ENCODE measurements at places on chromosomes 11 and 22.

GRCh38 chr11:112656772-112657428, 304.3 kb upstream of the NCAM1 start:
- no peaks in the 10 kb centered on the region for H3K4me1 ChIP-seq
- no peak overlapping the region for H3K4me3 ChIP-seq
- peaks cover 2% of the 10 kb centered on the region for H3K27me3 ChIP-seq
- no peaks in the 10 kb centered on the region for H3K36me3 ChIP-seq

- H3K36me3 ChIP-seq, result no peaks in the 10 kb centered on the region
- H3K4me3 ChIP-seq, result no peak overlapping the region
- no peak overlapping the region for H3K27ac ChIP-seq
- no peaks in the 10 kb centered on the region for H3K27me3 ChIP-seq
- DNase-seq, result no peak
Measured at GRCh38 chr11:70482529-70482917, 84.2 kb downstream of the CTTN start.

DNA sequence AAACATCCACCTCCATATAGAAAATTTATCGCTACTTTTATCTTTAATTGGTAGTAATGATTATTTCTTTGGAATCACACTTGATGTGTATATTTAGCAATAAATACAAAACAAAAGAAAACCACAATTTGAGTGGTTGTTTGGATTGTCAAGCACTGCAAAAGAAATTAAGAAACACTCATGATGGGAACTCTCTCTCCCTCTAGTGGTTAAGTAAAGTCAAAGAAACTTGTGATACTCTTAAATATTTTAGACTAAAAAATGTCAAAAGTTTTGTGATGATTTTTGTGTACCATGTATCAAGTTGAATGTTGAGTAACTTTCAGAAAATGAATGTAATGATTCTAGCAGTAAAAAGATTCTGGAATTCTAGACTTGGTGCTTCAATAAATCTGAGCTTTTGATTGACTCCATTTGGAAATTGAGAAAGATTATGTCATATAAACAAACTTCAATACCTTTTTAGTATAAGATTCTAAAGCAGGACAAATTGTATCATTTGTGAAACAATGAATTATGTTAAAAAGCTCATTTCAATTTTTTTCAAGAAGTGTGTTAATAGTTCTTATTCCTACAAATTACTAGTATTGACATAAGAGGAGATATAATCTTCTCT, 20.8 kb downstream of the MUC15 start:
- no peaks in the 10 kb centered on the region for H3K4me1 ChIP-seq
- no peaks in the 10 kb centered on the region for H3K36me3 ChIP-seq
- H3K27me3 ChIP-seq, result no peaks in the 10 kb centered on the region
- no peak overlapping the region for H3K27ac ChIP-seq
- H3K4me3 ChIP-seq, result no peak overlapping the region

GRCh38 chr11:134818516-134818915, 406.5 kb upstream of the B3GAT1 start:
- peaks cover 2% of the 10 kb centered on the region for H3K27me3 ChIP-seq
- H3K36me3 ChIP-seq, result no peaks in the 10 kb centered on the region
- no peak for DNase-seq
- H3K27ac ChIP-seq, result no peak overlapping the region

DNA sequence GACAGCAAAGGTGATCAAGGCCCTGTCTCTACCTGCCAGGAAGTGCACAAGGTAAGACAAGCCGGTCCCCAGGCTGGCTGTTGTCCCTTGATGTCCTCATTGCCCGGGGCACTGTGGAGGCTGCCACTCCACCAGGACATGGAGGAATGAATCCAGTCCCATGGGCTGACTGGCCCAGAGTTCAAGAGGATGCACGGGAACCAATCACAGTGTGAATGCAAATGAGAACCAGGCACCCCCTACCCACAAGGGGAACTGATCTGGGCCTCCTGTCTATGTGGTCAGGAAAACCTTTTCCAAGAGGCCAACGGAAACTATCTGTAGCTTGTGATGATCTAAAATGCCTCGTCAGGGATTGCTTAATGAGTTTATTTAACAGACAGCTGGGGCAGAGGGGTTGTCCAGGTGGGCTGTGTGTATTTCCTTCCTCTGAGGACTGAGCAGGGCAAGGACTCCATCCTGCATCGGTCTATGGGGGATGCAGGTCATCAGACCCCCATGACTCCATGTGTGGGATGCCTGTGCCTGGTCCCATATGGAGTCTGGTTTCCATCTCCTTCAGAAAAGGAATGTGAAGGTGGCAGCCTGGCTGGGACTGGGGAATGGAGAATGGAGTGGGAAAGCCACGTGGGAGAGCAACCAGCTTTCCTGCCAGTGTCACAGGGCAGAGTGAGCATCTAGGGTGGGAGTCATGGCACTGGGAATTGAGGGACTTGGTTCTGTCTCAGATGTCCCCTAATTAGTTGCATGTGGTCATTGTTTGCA, 60.5 kb downstream of the CD82 start:
- peaks cover 12% of the 10 kb centered on the region for H3K36me3 ChIP-seq
- peak; percentile 3 for DNase-seq
- peaks cover 10% of the 10 kb centered on the region for H3K4me1 ChIP-seq

GRCh38 chr11:9754010-9754471, 90.2 kb downstream of the SWAP70 start:
- H3K27me3 ChIP-seq, result no peaks in the 10 kb centered on the region
- DNase-seq, result no peak
- H3K4me3 ChIP-seq, result no peak overlapping the region
- H3K27ac ChIP-seq, result no peak overlapping the region
- H3K36me3 ChIP-seq, result no peaks in the 10 kb centered on the region

- DNase-seq, result no peak
- no peak overlapping the region for H3K4me3 ChIP-seq
- H3K4me1 ChIP-seq, result no peaks in the 10 kb centered on the region
- no peaks in the 10 kb centered on the region for H3K36me3 ChIP-seq
Measured at GRCh38 chr11:120467627-120468026, 43.9 kb upstream of the GRIK4 start.

GRCh38 chr11:19276859-19277808, 36.4 kb upstream of the E2F8 start:
- H3K27ac ChIP-seq, result no peak overlapping the region
- H3K4me3 ChIP-seq, result no peak overlapping the region
- H3K27me3 ChIP-seq, result peaks cover 3% of the 10 kb centered on the region
- H3K36me3 ChIP-seq, result no peaks in the 10 kb centered on the region

DNA sequence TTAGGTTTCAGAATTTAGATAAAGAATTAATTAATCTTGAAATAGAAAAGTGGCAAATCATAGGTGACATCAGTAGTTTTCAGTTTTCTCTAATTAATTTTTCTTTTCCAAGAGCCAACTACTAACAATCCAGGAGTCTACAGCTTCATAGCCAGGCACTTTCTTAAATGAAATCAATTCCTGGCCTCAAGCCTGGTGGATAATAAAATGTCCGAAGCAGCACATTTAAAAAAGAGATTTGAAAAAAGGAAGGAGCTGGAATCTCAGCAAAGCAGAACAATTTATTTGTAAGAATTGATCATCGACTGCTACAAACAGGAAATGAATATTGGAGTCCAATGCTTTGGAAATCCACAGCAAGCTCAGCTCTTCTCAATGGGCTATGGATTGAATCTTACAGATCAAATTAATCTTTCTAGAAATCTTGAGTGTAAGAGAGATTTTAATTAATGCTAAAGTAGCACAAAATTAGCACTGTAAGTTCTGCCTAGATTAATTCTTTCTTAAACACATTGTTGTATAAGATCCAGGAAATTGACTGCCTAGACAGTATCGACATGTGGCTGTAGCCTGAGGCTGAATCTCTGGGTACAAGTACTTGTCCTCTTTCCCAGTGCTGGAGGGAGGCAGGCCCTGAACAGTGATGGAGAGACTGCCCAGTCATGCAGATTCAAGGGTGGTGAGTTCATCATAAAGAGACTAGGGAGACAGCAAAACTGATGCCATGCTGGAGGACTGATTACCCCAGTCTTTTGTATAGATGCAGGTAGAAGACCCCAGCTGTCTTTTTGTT, 167.8 kb upstream of the POU2AF2 start:
- no peak overlapping the region for H3K4me3 ChIP-seq
- peaks cover 2% of the 10 kb centered on the region for H3K27me3 ChIP-seq
- DNase-seq, result no peak
- H3K4me1 ChIP-seq, result no peaks in the 10 kb centered on the region

- H3K4me3 ChIP-seq, result peak overlapping the region; percentile 87
- H3K36me3 ChIP-seq, result no peaks in the 10 kb centered on the region
- DNase-seq, result no peak
- peaks cover 19% of the 10 kb centered on the region for H3K4me1 ChIP-seq
- no peak overlapping the region for H3K27ac ChIP-seq
- peaks cover 19% of the 10 kb centered on the region for H3K27me3 ChIP-seq
Measured at GRCh38 chr22:28443526-28443876, 236.1 kb downstream of the TTC28 start.

DNA sequence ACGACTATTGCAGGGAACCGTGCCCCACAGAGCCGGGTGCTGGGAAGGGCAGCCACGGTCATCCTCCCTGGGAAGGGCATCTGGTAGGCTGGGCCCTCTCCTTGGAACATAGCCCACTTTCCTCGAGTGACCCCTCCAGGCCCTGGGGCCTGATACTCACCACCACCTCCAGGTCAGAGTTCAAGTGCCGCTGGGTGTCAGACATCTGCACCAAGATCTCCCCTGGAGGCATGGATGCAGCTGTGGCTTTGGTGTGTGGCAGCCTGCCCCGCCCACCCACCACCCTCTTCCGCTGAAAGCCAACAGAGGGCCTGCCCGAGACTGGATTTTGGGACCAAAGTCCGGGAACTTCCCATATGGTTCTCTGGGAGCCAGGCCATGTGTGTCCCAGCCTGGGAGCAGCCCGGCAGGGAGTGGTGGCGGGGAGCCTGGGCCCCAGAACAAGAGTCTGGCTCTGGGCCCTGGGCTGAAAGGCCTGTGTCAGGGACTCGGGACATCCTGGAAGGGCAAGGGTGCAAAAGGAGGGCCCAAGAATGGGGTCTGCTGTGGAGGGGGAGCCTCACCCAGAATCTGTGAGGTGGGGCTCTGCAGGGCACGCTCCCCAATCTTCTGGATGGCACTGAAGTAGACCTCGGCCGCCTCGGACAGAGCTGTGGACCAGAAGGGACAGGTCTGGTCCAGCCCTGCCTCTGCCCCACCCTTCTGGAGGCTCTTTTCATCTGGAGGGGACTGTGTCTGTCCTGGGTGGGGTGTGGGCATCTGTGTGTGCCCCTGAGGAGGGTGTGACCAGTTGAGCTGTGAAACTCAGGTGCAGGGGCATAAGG, 2.6 kb downstream of the BAIAP2L2 start:
- no peaks in the 10 kb centered on the region for H3K27me3 ChIP-seq
- H3K4me1 ChIP-seq, result peaks cover 7% of the 10 kb centered on the region
- no peak for DNase-seq
- H3K36me3 ChIP-seq, result peaks cover 2% of the 10 kb centered on the region
- no peak overlapping the region for H3K27ac ChIP-seq

- peaks cover 12% of the 10 kb centered on the region for H3K4me1 ChIP-seq
- peaks cover 13% of the 10 kb centered on the region for H3K27me3 ChIP-seq
- peaks cover 16% of the 10 kb centered on the region for H3K36me3 ChIP-seq
- DNase-seq, result peak; percentile 63
- H3K27ac ChIP-seq, result peak overlapping the region; percentile 90
Measured at GRCh38 chr22:30435674-30436126, 10.1 kb downstream of the MTFP1 start.

GRCh38 chr11:8102296-8102915, 21.4 kb downstream of the TUB start:
- no peak overlapping the region for H3K27ac ChIP-seq
- DNase-seq, result no peak
- H3K4me1 ChIP-seq, result no peaks in the 10 kb centered on the region

- no peaks in the 10 kb centered on the region for H3K36me3 ChIP-seq
- no peaks in the 10 kb centered on the region for H3K27me3 ChIP-seq
- no peak overlapping the region for H3K27ac ChIP-seq
Measured at GRCh38 chr22:24965822-24966626, 13.5 kb downstream of the KIAA1671 start.

DNA sequence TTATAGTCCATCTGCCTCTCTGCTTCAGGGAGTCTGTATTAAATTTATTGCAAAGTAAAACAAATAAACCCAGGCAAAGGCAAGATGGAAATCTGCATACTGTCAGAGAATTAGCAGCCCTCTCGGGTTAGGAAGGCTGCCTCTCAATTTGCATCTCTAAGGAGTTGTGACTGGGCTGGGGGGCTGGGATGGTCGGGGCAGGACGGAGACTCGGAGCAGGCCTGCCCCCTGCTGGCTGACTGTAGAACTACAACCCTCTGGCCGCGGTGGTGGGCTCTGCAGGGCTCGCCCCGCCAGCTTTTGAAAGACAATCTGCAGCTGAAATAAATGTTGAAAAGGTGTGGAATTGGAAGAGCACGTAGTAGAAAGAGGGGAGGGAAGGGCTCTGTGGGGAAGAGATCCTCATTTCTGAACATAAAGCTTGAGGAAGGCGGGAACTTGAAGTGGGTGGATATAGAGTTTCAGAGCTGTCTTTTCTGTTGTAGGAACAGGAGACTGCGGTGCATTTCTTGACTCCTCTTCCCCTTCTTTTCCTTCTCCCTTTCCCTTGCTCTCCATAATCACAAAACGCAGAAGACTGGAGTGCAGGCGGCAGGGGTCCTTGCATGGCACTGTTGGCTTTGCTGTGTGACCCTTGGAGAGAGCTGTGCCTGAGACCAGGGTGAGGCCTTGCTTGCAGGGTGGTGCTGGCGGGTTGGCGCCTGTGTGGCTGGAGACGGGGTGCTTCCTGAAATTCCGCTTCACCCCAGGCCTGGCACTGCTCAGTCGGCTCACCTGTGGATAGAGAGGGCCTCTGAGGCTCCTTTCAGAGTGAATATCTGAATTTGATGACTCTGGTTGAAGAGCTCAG, 22.6 kb upstream of the PKNOX2 start:
- H3K27me3 ChIP-seq, result peaks cover 28% of the 10 kb centered on the region
- DNase-seq, result no peak
- no peak overlapping the region for H3K4me3 ChIP-seq
- no peaks in the 10 kb centered on the region for H3K4me1 ChIP-seq
- no peak overlapping the region for H3K27ac ChIP-seq

All from T-helper 2 cell treated with Interferon-gamma antibody and Interleukin-4, amounts not matched to agents 5 μg/mL and 100 μg/mL, for 36 hours (primary cell).